ENCODE measurements at places on chromosomes 7 and 10.

GRCh38 chr7:111174510-111174909 is 83.6 kb downstream of the LRRN3 start:
- DNase-seq, result no peak

GRCh38 chr7:25720427-25720826 is 431.6 kb upstream of the NFE2L3 start:
- DNase-seq, result no peak

GRCh38 chr7:107813524-107813923 is 10.5 kb upstream of the SLC26A3 start:
- DNase-seq, result no peak

GRCh38 chr10:119301397-119301796 is 94.0 kb downstream of the GRK5 start:
- DNase-seq, result peak; percentile 41

- DNase-seq, result no peak
Observed at GRCh38 chr7:106289848-106290247, 5.1 kb upstream of the NAMPT start.
